ENCODE measurements at places on chromosomes 1 and 21.

DNA sequence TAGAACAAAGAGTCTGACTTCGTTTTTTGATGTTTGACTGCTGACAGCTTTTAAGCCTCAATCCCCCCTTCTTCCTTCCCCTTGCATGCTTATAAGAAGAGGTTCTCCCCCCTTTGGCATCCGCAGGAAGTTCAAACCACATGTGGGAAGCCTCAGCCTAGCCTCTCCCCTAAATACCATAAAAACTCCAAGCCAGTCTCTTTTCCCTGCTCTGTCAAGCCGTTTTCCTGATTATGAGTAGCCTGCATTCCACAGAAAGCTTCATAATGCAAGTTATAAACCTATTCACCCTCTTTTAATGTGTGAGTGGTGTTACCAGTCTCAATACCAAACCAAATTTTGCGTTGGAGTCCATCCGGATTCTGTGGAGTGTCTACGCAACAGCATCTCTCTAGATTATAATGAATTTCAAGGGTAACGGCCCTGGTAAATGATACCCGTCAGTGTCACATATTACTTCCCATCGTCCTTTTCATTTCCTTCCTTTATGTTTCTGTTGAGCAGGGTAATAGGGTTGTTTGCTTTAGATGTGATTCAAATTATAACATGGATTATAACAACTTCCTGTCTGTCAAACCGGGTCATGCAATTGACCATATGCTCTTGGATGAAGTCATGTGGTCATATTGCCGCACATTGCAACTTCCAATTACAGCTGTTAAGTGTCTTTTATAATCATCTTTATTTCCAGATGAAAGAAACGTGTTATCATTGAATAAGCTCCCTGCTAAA, 717.5 kb downstream of the RWDD3 start:
- no peak for DNase-seq

- no peak for DNase-seq
Observed at GRCh38 chr1:65177457-65177856, 29.5 kb downstream of the AK4 start.

GRCh38 chr1:35451125-35451528, 106.1 kb downstream of the KIAA0319L start:
- DNase-seq, result no peak

- no peak for DNase-seq
Observed at GRCh38 chr1:36567601-36568341, 85.1 kb upstream of the CSF3R start.

DNA sequence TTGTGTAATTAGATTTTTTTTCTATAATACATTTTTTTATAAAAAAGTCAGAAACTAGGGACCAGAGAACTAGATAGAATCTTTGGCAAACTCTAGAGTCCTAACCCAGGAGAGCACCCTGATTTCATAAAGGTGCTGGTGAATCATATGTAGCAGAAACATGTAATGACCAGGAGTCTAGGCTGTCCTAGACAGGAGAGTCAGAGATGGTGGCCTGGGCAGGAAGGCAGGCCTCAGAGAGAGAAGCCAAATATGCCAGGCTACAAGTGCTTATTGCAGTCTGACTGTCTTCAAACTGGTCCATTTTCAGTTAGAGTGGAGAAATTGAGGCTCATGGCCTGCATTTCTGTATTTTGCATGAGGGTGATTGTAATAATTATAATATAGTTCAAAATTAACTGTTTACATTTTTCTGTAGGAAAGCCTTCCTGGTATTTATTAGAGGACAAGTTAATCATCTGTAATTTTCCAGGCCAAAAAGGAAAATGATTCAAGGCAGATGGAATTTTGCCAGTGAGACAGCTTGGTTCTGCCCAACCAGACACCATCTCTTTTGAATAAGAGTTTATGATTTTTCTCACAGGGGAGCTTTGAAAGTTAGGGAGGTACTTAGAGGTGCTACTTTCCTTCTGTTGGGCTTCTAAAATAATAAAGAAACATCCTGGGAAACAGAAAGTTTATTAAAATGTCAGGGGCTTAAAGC, 129.8 kb downstream of the S1PR1 start:
- no peak for DNase-seq

All from activated gamma-delta T cell (primary cell).